Activated naive CD4-positive, alpha-beta T cell (primary cell): ENCODE measurements at places on chromosomes 1 and 21.

DNA sequence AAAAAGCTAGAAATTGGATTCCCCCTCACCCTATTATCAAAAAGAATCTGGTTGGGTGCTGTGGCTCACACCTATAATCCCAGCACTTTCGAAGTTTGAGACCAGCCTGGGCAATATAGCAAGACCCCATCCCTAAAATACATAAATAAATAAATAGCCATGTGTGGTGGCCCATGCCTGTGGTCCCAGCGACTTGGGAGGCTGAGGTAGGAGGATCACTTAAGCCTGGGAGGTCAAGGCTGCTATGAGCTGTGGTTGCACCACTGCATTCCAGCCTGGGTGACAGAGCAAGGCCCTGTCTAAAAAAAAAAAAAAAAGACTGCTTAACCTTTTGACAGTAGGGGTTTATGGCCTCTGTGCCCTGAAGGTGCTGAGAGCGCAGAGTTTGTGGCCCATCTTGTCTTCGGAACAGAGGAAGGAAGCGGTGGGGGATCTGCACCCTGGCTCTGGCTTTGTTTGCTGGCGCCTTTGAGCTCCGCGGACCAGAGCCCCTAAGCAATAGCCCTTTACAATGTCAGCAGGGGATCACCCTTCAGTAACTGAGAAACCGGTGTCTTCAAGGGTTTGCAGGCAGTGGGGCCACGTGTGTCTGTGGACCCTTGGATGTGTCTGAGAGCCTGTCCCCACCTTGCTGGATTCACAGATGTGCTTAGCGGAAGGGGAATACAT is 22.1 kb downstream of the SLC2A7 start:
- no peak for DNase-seq

DNA sequence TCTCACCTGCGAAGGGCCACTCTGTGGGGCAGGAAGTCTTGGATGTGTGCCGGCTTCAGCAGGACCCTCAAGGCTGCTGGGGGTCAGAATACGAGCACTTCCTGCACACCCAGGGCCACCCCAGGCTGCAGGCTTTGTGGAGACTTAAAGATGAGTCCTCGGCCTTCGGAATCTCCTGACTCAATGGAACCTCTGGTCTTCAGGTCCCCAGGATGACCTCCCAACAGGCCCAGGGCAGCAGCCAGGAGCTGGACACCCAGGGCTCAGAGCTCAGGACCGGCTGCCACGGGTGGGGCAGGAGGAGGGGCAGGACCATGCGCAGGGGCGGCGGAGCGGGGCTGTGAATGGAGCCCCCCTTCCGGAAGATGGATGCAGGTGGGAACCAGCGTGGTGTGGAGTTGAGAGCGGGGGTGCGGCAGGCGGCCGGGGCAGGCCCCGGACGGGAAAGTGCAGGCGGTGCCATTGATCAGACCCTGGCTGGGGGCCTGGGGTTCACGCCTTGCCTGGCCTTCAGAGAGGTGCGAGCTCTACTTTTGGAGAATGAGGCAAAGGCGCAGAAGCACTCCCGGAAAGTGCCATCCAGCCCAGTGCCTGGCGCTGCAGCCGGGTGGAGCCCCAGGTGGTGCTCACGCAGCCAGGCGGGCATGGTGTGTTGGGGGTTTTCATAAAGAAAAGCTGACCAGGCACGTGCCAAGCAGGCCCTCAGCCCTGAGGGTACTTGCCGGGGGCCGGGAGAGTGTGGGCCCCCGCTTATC is 10.4 kb downstream of the COL18A1 start:
- no peak for DNase-seq

DNA sequence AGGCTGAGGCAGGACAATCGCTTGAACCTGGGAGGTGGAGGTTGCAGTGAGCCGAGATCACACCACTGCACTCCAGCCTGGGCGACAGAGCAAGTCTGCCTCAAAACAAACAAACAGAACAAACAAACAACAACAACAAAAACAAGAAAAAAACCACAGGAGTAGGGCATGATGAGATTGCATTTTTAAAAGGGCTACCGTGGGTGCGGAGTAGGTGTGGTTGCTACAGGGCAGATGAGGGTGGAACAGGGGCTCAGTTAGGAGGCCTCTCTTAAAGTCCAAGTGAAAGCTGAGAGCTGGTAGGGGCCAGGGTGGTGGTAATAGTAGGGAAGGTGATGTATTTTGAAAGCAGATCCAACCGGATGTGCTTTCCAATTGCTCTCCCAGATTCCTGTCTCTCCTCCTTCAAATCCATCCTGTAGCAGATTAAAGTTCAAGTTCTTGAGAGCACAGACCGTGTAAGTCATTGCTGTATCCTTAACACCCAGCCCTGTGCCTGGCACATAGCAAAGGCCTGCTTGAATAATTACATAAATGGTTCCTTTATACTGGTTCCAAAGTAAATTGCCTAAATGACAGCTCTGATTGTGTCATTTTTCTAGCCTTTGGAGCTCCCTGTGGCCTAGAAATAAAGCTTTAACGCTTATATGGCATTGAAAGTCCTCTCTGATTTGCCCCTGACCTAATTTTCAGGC is 4.2 kb upstream of the LINGO4 start:
- DNase-seq: no peak

GRCh38 chr1:41490911-41491310 is 6.4 kb upstream of the EDN2 start:
- no peak for DNase-seq

DNA sequence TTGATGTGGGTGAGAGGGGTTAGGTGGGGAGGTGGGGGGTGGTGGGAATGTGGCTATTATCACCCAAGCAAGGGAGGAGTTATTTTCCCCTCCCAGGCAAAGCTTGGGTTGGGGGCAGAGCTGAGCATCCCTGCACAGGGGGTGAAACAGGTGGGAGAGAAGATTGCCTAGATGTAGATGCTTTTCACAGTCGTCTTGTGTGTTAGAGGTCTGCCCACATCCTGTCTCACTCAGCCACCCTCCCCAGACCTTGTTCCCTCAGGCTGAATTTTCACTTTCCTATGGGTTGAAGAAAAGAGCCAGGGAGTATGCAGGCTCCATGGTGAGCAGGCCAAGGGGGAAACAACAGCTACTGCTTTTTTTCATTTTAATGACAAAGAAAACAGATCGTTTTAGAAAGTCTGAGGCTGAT is 223.5 kb downstream of the KIF26B start:
- no peak for DNase-seq
